ENCODE measurements at places on chromosomes 13 and 19.

DNA sequence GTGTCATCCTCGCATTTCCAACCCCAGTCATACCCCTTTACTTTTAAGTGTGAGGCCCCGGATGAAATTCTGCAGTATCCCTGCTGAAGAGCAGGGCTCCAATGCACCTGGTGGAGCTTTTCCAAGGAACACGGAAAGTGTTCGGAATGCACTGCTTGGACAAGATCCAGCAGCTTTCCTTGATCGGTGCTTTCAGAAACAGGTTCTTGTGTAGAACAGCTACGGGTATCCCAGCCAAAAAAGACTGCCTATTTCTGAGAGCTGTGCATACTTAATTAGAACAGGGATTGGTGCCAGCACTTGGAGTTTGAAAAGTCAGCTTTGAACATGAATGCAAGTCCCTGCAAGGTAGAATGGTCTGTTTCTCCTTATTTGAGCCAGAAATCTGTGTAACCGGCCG lies 87.2 kb upstream of the C1QTNF9B start:
- DNase-seq = no peak

GRCh38 chr19:9953802-9954542 lies 17.7 kb upstream of the OLFM2 start:
- no peak for DNase-seq

DNA sequence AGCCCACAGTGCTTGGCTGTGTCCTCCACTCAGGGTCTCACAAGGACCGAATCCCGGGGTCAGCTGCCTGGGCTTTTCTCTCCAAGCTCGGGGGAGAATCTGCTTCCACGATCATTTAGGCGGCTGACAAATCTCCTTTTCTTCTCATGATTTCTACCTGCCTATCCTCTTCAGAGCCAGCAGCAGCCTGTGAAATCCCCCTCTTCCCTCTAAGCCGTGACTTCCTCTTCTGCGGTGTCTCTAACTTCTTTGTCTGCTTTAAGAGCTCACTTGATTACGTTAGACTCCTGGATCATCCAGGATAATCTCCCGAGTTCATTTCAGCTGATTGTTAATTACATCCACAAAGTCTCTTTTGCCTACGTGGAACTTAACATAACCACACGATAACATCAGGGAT lies 22.5 kb upstream of the ZNF845 start:
- no peak for DNase-seq

DNA sequence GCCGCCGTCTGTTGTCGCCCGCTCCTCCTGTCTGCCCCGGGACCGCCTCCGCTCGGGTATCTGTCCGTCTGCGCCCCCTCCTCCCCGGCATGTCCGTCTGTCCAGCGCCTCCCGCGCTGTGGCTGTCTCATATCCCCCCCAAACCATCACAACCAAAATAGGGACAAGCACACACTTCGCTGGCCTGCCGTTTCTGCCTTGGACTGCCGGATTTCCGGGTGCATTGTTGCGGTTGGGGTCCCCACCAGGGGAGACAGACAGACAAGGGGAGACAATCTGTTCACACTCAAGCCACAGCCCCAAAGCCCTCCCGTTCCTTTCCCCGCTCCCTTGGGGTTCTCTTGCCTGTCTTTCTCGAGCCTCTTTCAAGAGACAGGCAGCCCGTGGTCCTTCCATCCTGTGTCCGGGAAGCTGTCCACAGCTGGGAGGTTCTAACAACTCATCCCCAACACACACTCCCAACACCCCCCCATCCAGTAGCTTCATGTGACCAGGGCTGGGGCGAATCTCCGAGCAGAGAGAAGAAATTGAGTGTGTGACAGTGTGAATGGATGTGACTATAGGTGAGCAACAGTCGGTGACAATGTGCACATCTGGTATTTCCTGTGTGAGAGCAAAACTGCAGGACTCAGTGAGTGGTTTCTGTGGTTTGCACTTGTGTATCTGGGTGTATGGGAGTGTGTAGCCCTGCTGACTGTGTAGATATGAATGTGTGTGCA lies 16.5 kb upstream of the FOSB start:
- no peak for DNase-seq

GRCh38 chr19:10207026-10207425 lies 12.3 kb upstream of the DNMT1 start:
- no peak for DNase-seq

- DNase-seq = peak; percentile 92
Observed at GRCh38 chr19:46746281-46747057, at the start of gene STRN4. TSS of gene STRN4 (minus strand) at chr19:46746450. CDS start at chr19:46746430, 20 bp downstream.

DNA sequence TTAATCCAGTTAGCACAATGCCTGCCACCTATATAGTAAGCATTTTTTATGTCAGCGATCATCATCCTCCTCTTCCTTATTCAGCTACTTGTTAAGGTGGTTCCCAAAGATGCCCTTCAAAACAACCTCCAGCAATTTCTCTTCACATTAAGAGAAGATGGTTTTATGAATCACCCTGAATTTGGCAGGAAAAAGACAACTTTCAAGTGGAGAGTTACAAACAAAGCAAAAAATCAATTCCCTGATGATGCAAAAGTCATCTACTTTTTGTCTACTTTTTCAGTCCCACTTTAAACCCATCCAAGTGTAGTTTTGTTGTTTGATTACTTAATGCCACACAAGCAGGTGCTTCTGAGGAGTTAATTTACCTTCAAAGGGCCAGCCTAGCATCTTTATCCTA lies 139.1 kb upstream of the SERP2 start:
- no peak for DNase-seq

GRCh38 chr13:107852072-107852471 lies 363.3 kb downstream of the LIG4 start:
- no peak for DNase-seq

- no peak for DNase-seq
Observed at GRCh38 chr19:17170538-17171297, 44.4 kb upstream of the USE1 start.

- DNase-seq = no peak
Observed at GRCh38 chr19:56837004-56837403, 3.5 kb downstream of the PEG3 start.

- no peak for DNase-seq
Observed at GRCh38 chr19:34124828-34125227, 47.5 kb upstream of the LSM14A start.

GRCh38 chr19:3398114-3398899 lies 31.9 kb downstream of the NFIC start:
- peak; percentile 85 for DNase-seq

DNA sequence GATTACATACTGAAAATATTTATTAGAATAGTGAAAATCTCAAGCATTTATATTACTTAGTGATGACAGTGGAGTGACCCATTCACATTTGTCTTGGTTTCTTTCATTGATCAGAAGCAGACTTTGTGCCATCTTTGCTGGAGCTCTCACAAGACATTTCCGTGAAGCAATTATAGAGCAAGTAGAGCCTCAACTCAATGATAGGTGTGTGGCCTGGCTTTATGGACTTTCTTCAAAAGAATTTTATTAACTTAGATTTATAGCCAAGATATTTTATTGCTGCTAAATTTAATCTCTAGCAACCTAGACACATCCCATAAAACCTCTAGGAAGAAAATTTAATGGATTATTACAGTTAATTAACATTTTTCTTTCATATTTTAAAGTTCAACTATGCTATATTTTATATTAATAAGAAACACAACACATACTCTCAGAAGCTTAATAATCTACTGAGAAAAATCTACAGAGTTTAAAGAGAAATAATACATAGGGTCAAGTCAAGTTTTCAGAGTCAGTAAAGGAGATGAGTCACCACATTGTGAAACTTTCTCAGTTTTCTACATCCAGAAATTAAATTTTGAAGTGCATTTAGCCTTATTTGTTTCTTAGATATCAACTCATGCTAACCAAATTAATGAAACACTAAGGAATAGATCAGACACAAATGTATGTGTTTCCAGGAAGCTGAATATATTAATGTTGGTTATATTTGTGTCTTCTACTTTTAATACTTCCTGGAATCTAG lies 160.5 kb downstream of the LACC1 start:
- DNase-seq = no peak

GRCh38 chr13:60019119-60019993 lies 144.4 kb downstream of the DIAPH3 start:
- DNase-seq = no peak

GRCh38 chr19:18629166-18630088 lies 7.4 kb upstream of the KLHL26 start:
- no peak for DNase-seq

DNA sequence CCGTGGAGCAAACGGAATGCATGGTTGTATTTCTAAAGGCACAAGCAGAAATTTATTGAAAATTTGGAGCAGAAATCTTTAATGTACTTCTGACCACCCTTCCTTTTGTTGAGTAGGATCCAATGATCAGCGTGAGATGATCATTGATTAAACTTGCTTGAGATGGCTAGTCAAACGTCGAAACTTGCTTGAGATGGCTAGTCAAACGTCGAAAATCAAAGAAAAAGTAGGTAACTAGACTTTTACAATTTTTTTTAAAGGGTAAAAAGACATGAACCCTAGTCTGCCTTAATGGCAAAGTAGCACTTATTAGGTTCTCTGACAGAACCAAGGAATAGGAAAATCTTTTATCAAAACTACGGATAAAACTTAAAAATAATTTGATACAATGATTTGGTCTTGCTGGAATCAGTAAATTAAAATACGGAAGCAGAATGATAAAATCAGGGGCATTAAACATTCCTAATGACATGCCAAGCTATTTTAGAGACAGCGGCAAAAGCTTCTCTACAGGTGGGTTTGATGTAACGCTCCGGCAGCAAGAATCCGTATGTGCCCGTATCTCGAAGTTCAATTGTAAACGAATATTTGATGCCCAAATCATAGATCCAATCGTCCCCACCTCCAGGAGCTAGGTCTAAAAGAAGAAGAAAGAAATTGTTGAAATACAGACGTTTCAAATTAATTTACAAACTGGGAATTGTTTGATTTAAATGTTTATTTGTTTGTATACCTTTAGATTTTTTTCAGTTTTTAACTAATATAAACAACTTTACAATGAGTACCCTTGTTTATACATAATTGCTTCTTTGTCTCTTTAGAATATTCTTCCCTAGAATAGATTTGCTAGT lies 841 bp upstream of the ZC3H13 start:
- no peak for DNase-seq

Data from HuH-7 (cell line).